RCC 7860 (cell line): ENCODE measurements at places on chromosomes 3 and 15.

DNA sequence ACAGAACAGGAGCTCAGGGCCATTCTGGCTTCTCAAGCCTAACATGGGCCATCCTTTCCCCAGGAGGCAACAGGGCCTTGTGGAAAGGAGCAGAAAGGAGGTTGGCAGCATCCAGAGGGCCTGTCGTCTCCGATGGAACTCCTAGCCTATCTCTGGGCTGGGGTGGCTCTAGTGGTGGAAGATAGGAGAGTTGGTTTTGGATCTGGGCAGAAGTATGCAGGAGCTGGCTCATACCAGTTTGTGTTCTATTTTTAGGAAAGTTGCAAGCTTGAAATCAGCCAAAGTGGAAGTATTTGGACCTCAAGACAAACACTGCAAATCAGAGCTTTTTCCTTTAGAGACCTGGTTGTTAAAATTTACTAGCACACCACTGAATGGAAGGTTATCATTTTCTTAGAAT, 35.4 kb upstream of the XCR1 start:
- DNase-seq: no peak

DNA sequence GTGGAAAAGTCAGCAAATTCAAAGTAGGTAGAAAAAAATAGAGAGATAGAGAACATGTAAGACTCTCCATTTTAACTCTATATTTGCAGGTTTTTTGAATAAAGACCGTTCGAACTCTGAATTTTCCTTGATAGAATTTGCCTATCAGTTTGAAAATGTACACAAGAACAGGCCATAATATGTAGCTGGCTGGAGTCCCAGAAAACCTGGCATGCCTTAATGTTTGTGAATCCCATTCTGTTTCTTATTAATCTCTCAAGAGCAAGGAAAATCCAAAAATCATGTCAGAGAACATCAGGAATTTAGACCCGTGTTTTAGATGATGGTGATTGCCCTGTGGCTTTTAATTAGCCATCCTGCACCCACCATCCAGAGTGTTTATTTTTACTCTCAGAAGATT, 7.2 kb upstream of the CFAP161 start:
- no peak for DNase-seq

DNA sequence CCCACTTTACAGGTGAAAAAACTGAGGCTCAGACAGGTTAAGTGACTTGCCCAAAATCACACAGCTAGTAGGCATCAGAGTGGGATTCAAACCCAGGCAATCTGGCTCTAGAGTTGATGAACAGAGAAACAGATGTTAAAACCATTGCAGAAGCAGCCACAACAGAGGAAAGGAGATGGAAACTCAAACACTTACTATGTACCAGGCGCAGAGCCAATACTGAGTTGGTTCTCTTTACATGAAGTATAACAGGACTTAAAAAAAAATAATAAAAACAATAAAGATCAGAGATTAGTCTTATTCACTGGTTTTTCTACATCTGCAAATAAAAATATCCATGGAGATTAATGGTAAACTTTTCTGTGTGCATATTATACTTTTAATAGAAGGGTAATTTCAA, 84.9 kb upstream of the SPATA12 start:
- no peak for DNase-seq

DNA sequence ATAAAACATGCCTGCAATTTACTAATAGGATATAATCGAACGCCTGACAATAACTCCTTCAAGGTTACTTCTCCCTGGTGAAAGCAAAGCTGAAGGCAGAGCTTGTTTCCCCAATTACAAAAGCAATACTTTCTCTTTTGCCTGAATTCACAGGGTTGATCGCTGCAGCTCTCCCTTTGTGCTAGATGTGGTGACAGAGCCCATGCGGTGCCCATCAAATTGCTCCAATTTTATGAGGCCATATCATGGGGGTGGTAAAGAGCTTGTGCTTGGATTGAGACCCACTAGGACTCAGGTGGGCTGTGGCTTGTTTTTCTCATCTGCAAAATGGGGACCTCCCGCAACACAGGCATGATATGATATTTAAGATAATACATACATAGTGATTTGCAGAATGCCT, 143.4 kb downstream of the GREM1 start:
- DNase-seq: no peak

- DNase-seq: no peak
Observed at GRCh38 chr3:67201026-67201425, 202.9 kb downstream of the KBTBD8 start.

GRCh38 chr15:99485992-99486370, 79.8 kb upstream of the MEF2A start:
- no peak for DNase-seq

- DNase-seq: no peak
Observed at GRCh38 chr15:27043770-27044169, 72.8 kb downstream of the GABRG3 start.

DNA sequence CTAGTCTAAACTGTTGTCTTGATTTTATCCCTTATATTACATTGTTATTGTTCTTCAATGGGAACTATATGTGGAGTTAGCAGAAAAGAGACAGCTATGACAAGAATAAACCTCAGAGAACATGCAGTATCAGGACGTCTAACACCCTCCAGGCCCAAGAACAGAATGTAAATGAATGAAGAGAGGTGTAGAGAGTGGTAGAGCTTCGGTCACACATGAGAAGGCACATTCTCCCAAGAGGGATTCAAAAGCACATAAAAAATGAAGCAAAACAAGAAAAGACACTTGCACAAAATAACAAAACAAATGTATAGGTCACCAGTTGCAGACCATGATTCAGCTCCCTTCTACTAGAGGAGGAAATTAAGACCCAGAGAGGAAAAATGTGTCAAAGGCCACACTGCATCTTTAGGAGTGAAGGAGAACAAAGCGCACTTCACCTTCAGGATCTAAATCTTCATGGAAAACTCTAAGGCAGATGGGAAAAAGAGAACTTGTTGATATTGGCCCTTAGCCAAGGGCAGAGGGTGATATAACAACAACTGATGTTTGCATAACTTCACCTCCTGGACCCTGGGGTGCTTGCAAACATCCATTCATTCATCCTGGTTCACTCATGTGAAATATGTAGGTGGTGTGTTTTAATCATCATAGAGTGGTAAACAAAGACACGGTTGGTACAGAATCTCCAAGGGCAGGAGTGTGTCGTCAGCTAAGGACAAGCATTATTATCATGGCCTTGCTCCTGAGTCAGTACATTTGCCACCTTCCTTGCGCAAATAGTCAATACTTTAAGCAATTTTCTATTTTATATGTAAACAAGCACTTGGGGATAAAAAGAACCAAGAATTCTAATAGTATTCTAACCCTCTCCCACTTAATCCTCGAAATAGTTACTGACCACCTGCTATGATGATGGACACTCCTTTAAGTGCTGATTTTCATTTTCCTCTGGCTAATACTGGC, 8.8 kb downstream of the NEK10 start:
- DNase-seq: no peak

DNA sequence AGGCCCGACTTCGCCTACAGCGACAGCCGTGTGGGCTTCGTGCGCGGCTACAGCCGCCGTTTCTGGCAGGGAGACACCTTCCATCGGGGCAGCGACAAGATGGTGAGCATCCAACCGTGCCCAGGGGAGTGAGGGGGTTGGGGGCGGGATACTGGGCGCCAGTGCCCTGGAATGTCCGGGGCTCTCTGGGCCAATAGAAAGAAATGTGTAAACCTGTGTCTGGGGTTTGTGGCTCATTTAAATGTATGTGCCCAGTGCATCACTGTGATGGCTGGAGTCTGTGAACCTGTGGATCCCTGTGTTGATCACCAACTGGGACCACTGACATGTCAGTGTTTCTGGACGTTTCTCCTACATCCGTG, 423 bp downstream of the CHAC1 start:
- DNase-seq: no peak

DNA sequence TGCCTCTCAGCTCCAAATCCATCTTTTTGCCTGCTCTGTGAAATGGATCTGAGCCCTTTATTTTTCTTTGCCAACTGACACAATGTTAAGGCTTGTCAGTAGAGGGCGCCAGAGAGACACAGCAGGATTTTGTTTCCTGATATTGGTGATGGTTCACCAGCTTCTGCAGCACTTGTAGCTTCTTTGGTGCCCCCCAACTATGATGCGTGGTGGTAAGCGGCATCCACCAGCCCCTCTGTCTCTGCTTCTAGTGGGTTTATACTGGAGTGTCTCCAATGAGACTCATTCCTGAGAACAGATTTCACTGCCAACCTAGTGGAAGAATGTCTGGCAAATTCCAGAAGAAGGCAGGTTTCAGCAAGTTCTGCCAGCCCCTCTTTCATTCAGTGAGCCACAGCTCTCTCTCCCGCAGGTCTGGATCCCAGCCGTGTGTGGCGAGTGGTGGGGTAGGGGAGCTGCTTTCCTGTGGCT, 471.9 kb upstream of the FRG2C start:
- no peak for DNase-seq

GRCh38 chr3:63467392-63467791, 185.1 kb upstream of the SNTN start:
- no peak for DNase-seq

GRCh38 chr3:160005004-160005403, 16.4 kb downstream of the IL12A start:
- peak; percentile 13 for DNase-seq

DNA sequence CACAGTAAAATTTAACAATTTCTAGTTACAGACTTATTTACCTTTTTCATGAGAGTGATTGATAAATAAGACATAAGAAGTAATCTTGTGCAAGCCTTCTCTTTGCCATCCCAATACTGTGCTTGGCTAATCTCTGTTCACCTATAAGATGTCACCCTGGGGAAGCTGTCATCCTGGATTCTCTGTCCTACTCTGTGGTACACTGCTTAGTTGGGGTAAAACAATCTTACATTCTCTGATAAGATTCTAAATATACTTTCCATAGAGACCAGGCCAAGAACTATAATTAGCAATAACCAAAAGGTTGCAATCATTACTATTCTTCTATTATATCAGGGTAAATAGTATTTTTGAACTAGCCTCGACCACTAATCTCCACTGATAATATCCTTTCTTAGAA, 1218.3 kb upstream of the CADM2 start:
- no peak for DNase-seq

GRCh38 chr15:39672666-39673065, 91.8 kb downstream of the THBS1 start:
- DNase-seq: no peak
